ENCODE measurements at places on chromosomes 7 and 10.

GRCh38 chr10:92719991-92720830, 30.5 kb downstream of the HHEX start:
- DNase-seq, result no peak

DNA sequence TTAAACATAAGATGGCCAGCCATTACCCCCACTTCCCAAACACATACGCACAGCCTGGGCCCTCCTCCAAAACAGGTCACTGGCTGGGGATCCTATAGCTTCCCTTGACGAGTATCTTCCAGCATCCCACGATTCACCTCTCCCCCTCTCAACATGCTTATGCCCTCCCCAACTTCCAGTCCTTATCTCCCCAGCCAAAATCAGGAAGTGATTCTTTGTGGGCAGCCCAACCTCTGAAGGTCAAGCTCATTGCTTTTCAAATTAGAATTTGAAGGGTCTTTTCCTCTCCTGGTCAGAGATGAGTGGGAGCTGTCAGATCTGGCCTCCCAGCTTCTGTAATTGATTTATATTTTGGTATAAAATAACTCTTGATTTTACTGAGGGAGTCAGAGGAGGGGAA, 133.6 kb downstream of the ATXN7L1 start:
- no peak for DNase-seq

- no peak for DNase-seq
Measured at GRCh38 chr10:11882646-11883375, 59.7 kb downstream of the PROSER2 start.

- no peak for DNase-seq
Measured at GRCh38 chr10:50565301-50566083, 58.3 kb downstream of the SGMS1 start.

GRCh38 chr10:14124941-14125340, 205.8 kb downstream of the FRMD4A start:
- DNase-seq, result no peak

DNA sequence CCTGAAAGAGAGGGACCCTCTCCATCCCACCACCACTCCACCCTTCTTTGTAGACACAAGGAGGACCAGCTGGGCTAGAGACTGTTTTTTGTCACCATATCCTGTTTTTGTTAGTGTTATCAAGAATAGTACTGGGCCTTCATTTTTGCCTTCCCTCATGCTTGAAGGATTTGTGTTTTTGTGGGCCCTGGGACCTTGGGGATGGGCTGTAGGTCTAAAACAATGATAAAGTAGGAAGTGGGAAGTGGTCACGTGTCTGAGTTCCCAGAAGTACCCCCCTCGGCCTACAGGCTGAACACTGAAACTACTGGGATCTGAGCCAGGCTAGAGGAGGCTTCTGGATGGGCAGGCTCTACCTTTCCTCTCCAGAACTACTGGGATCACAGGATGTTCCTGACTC, 8.9 kb downstream of the AGFG2 start:
- DNase-seq, result no peak

DNA sequence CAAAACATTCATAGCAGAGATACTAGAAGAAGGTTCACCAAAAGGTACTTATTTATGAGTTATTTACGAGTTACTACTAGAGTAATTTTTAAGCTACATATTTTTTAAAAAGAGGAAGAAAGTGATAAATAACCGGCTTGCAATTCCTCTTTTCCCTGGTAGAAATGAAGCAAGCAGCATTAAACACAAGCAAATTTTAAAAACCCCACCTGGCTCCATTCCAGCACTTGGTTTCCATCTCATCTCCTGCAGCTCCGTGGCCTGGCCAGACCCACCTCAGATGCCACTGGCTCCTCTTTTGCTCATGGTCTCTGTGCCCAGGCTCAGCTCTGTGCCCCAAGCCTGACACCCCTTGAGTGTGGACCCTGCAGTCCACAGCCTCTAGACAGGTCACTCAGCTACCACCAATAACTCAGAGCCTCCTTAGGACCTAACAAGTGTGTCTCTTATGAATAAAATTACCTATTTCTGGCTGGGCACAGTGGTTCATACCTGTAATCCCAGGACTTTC, 479.5 kb downstream of the TNS3 start:
- no peak for DNase-seq

- DNase-seq, result no peak
Measured at GRCh38 chr7:122225874-122226273, 78.7 kb downstream of the FEZF1 start.

DNA sequence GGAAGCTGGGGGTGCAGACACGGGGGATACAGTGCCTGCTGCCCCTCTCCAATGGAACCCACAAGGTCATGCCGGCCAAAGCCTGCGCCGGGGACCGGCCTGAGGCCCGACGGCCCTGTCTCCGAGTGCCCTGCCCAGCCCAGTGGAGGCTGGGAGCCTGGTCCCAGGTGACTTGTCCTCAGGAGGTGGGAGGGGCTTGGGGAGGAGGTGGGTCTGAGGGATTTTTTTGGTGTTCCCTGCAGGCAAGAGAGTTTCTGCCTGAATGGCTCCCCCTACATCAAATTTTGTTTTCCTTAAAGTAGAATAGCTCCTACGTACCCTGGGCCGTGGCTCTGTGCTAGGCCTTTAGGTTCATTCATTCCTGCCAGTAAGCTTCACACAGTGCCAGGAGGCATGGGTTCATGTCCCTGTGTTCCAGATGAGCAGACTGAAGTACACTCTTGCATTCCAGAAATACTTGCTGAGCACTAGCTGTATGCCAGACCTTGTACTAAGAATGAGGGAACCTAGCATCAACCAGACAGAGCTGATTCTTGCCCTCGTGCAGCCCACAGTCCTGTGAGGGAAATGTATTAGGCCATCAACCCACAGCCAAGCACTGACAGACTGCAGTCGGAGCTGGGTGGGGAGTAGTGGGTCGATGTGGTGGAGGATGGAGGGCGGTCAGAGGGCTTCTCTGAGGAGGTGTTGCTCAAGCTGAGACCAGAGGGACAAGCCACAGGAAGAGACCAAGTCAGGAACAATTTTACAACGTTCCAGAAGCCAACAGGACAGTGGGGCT, 31.1 kb downstream of the TBATA start:
- no peak for DNase-seq

DNA sequence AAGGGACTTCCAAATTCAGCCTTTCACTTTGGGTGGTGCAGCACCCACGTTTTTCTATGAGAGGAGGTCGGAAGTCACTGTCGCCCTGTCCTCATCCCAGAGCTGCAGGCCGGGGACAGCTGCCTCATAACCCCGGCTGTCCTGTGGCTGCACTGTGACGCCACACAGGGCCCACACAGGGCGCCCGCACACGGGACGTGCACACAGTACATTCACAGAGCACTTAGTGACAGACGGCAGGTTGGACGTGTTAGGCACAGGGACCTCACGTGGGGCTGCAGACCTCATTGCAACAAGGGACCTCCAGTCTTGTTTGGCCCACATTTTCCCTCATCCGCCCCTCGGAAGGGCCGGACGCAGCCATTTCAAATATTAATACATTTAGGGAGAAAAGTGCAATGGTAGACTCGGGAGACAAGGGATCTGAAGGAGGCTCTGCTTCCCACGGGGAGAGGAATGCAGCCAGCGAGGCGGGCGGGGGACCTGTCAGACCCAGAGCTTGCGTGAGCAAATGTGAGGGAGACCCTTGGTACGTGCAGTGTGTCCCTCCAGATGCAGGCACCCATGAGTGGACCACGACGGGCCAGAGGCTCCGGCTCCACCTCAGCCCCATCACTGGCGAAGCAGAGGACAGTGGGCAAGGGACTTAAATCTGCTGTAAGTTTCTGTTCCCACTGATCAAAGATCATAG, 86.7 kb downstream of the VOPP1 start:
- no peak for DNase-seq

GRCh38 chr7:151886783-151887182, 9.9 kb upstream of the PRKAG2 start:
- no peak for DNase-seq

GRCh38 chr10:61987537-61987936, 86.0 kb downstream of the ARID5B start:
- no peak for DNase-seq

All from esophagus squamous epithelium (tissue), 5 donors.